Activated CD4-positive, alpha-beta T cell treated with anti-CD3 and anti-CD28 coated beads for 36 hours (primary cell): ENCODE measurements at places on chromosomes 3 and 15. TPM values are rescaled to one million over a fixed set of nuclear protein-coding genes. Genes with fewer than 3 reads are reported as not detected.
A peak's percentile ranks its signal among the peaks of the same experiment; 100 is the strongest.

DNA sequence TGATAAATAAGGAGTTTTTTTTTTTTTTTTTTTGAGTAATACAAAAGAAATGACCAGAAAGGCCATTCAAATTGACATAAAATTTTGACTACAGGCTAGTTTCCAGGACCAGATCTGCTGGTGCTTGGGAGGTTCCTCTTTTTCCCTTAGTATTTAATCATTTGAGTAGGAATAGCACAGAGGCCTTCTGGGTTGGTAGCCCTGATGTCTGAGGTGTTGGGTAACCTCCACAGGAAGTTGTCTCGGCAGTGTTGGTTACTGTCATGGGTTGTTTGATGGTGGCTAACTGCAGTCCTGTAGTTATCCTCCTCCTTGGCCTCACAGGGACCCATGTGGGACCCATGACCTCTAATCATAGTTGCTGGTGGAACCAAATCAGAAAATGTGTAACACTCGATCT lies 91.1 kb downstream of the USP13 start:
- DNase-seq, result no peak

- DNase-seq, result no peak
Observed at GRCh38 chr3:161548301-161548700, 51.7 kb downstream of the OTOL1 start.

DNA sequence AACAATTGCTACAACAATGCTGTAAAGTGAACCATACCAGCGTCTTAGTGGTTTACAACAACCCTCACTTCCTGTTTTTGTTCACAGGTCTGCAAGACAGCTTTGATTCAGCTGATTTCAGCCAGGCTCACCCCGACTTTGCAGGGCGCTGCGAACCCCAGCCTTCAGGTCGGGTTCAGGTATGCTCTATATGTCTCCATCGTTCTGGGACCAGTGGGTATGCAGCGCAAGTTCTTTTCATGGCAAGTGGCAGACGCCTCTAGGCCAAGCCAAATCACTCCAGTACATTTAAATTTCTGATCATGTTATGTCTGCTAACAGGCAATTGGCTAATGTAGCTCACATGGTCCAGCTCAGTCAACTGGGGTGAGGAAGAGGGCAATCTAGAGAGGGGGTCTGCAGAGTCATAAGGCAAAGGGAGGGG lies 52.4 kb upstream of the RGMA start:
- DNase-seq, result no peak

DNA sequence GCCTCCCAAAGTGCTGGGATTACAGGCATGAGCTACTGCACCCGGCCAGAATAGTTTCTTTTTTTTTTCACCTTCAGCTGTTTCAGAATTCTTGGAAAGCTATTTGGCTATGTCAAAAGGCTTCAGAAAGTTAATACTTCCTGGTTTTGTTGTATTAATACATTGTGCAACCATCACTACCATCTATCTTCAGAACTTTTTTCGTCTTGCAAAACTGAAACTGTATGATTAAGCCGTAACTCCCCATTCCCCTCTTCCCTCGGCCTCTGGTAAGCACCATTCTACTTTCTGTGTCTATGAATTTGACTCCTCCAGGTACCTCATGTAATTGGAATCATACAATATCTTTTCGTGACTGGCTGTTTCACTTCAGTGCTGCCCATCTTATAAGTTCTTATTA lies 5.2 kb upstream of the NOX5 start:
- DNase-seq, result no peak

DNA sequence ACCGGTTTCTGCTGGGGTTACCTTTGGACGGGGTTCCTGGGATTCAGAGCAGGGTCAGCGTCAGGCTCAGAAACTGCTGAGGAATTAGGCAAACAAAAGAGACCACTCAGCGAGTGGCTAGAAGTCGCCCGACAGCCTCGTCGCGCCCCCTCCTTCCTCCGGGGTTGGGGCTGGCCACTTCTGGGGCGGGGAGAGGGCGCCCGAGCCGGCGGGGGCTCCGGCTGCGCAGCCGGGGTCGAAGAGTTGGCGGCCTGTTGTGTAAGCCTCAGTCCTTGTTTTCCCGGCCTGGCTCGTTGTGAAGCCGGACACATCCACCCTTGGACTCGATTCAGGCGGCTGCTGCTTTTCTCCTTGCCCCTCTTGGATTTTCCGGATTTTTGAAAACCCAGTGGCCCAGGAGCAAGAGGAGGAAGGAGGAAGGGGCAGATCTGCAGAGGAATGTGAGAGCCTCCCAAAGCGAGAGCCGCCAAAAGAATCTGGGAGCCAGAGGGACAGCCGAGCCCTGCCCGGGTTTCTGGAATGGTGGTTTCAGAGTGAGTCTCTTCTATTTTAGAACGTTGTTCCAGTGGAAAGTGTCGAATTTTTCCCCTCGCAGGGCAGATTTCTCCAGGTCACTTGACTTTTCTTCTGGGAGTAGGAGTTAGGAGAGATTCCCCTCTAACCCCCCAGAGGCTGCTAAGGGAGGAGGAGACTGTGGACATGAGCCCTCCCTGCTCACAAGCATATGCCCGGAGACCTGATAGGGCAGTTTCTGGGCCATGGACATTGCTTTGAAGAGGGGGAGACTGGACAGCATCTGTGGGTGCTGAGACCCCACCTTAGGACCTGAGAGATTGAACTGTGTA lies 666 bp downstream of the SNX33 start:
- DNase-seq, result peak; percentile 30

Gene SRGAP3
- total RNA-seq, result 1.2 TPM

Gene CALML4
- 9.2 TPM for total RNA-seq

DNA sequence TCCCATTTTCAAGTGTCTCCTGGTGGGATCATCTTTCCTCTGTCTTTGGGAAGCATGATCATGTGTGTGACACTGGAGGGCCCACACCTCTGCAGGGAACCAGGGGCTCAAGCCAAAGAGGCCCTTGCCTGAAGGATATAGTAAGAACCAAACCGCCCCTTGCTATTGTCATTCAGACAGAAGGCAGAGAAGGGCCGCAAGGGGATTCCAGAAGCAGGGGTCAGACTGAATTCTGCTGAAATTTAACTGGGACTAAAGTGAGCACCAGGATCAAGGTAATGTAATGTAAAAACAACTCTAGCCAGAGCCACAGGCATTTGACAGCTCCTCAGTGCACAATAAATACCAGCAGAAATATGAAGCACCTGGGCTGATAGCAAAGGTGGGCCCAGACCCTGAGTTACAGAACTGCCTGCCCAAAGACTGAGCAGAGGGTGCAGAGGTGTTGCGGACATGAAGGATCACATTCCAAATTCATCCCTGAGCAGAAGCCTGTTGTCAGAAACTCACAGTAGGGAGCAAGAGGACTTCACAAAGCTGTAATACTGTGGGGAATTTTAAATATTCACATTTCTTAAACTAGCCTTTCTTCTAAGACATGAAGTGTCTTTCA lies 46.0 kb upstream of the RASGRF1 start:
- no peak for DNase-seq

DNA sequence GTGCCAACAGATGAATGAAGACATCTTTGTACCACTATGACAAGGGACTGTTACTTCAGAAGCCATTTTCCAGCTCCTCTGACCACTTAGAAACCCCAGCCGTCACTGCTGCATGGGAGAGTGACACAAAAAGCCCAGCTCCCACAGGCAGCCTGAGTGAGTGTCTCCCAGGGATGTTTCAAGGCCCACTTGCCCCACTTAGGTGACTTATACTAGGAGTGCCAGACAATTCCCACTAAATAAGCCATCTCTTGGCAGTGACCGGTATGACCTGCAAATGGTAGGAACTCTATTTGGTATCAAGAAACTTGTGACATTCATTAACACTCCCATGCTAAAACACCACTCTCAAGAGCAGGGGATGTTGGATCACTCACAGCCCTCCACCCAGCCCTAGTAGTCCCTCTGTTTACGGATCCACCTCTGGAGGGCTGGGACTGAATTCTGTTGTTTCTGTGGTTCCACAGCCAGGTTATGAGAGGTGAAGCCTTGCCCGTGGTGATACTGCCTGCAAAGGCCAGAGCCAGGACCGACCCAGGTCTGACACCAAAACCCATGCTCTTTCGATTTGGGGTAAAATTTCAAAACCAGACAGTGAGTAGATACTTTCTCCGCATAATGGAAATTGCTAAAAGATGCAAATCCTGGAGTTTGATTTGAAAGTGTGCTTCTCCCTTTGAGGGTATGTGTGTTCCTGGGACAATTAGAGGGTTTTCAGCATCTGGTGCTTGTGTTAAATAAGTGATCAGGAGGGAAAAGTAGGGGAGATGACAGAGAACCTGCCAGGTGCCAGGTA lies 14.5 kb downstream of the RBP1 start:
- no peak for DNase-seq

DNA sequence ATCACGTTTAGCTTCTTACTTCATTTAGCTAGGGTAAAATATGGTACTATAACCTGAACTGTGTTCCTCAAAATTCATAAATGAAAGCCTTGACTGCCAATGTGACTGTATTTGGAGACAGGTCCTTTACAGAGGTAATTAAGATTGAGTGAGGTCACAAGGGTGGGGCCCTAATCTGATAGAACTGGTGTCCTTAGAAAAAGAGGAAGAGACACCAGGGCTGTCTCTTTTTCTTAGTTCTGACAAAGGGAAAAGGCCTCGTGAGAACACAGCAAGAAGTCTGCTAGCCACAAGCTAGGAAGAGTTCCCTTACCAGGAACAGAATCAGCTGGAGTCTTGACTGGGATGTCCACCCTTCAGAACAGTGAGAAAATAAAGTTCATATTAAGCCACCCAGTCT lies 162.7 kb downstream of the GMNC start:
- DNase-seq, result no peak

- DNase-seq, result peak; percentile 15
Observed at GRCh38 chr15:57031605-57032004, 113.2 kb downstream of the TCF12 start.

DNA sequence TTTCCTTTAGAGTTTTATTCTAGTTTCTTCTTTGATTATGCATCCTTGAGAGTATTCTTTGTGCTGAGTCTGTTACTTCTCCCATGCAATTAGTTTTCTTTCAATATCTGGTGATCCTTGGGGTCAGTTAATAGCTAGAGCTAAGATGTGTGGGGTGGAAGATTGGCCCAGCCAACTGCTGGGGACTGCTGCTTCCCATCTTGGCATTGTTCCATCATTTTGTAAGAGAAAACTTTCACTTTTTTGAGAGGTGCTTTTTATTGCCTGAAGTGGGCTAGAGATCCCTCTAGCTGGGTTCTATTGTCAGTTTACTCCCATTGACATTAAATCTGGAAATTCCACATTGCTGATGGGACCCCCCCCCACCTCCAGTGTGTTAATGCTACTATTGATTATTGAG lies 15.4 kb downstream of the BCL2L10 start:
- no peak for DNase-seq

DNA sequence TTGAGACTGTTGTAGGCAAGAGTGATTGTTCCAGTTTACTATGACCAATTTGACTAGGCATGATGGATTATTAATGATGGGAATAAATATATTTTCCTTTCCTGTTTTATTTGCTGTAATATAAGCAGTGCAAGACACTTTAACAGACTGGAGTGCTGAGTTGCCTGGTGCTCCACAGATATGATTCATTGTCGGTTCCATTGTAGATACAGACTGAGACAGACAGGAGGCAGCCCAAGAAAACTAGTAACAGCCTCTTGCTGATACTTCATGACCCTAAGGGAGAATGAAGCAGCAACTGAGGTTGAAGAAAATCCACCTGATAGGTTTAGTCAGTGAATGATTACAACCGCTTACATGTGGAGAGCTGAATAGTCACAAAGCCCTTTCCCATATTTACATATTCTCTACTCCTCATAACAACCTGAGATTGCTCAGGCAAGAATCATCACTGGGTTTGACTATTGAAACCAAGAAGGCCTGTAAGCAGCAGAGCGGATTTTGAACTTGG lies 235.1 kb upstream of the TPRG1 start:
- DNase-seq, result no peak

DNA sequence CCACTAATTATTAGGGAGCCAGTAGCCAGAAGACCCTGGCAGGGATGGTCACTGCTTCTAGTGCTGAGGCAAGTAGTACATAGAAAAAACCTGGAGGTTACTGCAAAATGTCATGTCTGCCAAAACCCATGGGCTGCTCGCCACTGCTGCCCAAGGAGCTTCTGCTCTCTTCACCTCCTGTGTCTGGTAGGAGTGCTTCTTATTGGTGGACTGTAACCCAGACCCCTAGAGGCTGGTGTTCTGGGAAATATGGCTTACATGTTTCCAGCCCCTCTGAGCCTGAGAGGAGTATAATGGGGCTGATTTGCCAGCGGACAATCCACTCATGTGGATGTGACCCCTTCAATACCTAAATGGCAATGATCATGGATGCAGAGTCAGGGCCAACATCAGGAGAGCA lies 286.4 kb downstream of the EPHB1 start:
- DNase-seq, result no peak

Gene MME
- total RNA-seq, result not detected

Gene CERS3
- 0.41 TPM for total RNA-seq

DNA sequence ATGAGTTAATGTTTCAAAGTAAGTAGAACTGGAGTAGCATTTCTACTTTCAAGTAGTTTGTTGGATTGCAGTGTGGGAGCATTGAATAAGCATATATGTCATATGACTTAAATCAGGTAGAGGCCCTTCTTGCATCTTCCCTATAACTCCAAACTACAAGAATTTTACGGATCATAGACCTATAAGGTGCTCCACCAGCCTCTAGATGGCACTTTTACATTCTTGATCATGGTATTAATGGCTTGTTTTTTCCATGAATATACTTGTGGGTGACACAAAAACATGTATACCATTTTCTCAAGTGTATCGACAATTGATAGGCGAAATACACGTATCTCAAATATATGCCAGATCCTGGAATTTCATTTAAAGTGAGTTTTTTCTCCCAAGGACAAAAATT lies 311.1 kb downstream of the ZPLD1 start:
- no peak for DNase-seq

- DNase-seq, result no peak
Observed at GRCh38 chr3:43693594-43693993, 2.9 kb downstream of the ABHD5 start.

- DNase-seq, result no peak
Observed at GRCh38 chr3:31732548-31732947, 199.8 kb downstream of the STT3B start.

- no peak for DNase-seq
Observed at GRCh38 chr3:45969116-45969515, 25.9 kb downstream of the CXCR6 start.

Gene MAP2K1
- total RNA-seq, result 115 TPM

DNA sequence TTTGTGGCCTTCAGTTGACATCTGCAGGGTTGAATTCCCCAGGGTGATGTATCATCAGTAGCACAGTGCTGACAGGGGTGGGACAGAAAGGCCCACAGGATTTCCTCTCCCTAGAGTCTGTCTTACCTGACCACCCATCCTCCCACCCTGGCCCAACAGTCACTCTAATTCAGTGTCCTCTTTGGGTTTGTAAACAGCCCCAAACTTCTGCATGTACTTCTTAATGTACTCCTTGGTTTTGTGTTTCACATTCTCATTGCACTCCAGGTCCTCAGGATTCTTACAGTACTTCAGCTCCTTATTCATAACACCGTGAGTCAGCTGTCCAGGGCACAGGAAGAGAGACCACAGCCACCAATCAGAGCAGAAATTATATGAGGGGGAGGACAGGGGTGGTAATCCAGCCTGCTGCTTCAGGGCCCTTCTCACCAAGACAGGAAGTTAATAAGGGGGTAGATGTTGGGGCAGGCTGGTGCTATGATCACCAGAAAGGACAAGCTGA lies 37.5 kb downstream of the NBEAL2 start:
- DNase-seq, result peak; percentile 62
